ENCODE measurements at places on chromosomes 4 and X.

DNA sequence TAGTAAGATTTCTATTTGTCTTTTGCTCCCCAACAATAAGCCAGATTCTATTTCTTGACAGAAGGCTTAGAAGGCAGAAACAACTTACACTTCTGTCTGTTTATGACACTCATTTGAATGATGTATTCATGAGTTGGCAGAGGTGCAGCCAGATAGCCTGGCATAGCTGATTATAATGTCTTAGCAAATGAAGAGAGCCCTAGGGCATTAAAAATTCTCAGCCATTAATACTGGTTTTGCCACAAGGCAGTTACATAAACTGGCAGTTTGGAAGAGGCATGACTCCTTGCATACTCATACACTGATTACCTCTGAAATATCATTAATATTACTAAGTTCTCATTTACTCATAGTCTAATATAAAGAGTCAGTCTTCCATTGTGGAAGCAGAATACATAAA lies 728.5 kb upstream of the NDST4 start:
- DNase-seq = no peak

- no peak for DNase-seq
These were observed 2.7 kb upstream of the AMELX start for GRCh38 chrX:11290416-11291102.

DNA sequence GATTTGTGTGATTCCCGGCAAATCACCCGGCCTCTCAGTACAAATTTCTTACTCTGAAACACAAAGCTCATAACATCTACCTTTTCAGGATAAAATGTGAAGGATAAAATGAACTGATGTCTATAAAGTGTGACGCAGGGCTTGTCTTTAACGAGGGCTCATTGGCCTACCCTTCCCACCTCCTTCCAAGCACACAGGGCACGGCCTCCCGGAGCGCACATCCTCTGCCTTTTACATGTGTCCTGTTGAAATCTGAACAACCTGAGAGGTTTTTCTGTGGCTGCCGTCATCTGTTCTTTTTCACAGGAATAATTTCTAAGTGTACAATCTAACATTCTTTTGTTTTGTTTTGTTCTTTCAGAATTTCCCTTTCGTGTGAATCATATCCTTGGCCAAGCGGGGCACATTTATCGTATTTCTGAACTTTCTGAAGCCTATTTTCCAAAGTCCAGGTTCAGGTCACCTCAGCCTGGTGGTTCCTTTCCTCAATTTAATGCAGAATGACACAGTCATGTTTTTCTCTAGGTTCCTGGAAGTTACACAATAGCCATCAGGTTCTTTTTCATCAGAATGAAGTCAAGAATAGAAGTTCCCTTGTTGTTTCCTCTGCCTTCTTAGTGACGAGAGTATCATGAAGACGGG lies 53.1 kb upstream of the SPRY1 start:
- no peak for DNase-seq

GRCh38 chr4:24598025-24598424 lies 13.7 kb upstream of the DHX15 start:
- no peak for DNase-seq

DNA sequence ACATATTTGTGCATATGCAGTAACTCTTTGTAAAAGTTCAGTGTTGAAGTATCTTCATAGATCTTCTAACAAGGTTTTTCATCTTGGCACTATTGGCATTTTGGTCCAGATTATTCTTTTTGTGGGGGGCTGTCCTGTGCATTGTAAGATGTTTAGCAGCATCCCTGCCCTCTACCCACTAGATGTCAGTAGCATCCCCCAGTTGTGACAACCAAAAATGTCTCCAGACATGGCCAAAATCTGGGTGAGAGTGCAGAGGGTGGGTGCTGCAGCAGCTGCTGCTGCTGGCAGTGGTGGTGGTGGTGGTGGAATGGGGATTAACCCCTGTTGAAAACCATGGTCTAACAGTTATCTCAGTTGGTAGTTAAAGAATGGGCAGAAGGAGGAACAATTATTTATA lies 370.0 kb downstream of the GPAT3 start:
- DNase-seq = no peak

GRCh38 chr4:19473569-19473968 lies 778.1 kb upstream of the SLIT2 start:
- no peak for DNase-seq

DNA sequence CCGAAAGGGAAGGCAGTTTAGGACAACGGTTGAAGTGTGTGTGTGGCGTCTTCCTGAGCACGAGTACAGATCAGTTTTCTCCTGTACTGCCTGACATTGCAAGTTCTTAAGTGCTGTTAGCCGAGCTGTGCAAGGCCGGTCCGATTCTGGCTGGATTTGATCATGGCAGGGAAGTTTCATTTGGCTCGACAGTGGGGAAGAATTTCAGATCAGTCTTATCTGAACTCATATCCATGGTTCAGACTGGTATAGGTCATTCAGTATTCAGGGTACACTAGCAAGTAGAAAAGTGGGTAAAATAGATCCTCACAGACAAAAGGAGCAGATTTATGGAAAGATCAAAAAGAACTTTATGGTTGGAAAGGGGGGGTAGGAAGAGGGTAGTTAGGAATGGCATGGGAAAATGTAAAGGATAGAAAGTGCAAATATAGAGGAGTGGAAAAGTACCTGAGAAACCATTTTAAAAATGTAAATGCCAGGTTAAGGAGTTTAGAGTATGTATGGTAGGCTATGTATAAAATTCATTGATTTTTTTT lies 716 bp downstream of the THAP9 start:
- DNase-seq = no peak

- DNase-seq = no peak
These were observed 99.4 kb upstream of the PGRMC2 start for GRCh38 chr4:128386761-128387599.

DNA sequence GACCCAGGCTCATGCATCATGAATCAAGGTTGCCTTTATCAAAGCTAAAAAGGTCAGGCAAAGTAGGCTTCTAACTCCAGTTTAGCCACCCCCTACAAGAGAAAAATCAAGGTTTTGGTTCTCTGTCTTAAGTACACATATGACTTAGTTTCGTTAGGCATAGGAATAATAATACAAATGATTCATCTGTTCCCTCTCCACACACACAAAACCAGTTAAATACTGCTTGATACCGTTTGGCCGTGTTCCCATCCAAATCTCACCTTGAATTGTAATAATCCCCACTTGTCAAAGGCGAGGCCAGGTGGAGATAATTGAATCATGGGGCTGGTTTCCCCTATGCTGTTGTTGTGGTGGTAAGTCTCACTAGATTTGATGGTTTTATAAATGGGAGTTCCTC lies 226.2 kb downstream of the HS6ST2 start:
- DNase-seq = peak; percentile 12

GRCh38 chr4:30720021-30720660 lies at the start of gene PCDH7:
TSS of gene PCDH7 (plus strand) at chr4:30720369. CDS start at chr4:30721423, 1,054 bp downstream.
- no peak for DNase-seq

GRCh38 chr4:4568806-4569427 lies 27.1 kb upstream of the STX18 start:
- DNase-seq = no peak

DNA sequence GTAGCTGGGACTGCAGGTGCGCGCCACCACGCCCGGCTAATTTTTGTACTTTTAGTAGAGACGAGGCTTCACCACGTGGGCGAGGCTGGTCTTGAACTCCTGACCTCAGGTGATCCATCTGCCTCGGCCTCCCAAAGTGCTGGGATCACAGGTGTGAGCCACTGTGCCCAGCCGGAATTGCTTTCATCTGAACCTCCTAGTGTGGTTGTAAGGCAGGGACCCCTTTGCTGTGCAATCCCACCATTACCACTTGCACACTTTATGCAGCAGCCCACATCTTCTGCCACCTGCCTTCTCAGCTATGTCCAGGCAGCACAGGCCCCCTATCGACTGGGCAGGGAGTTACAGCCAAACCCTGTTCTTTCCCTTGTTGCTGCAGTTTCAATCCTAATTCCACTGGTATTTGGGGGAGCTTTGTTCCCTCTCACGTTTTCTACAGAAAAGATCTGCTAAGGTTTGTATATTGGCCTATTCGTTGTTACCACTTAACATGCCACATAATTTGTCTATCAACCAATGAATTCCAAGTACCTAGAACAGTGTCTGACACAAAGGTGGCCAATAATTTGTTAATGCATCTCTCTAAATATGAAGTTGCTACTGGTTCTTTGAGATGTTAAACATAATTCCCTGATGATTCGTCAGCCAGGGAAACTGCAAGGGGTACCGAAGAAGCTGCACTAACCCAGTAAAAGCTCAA lies 6.5 kb downstream of the RPL39 start:
- peak; percentile 60 for DNase-seq

DNA sequence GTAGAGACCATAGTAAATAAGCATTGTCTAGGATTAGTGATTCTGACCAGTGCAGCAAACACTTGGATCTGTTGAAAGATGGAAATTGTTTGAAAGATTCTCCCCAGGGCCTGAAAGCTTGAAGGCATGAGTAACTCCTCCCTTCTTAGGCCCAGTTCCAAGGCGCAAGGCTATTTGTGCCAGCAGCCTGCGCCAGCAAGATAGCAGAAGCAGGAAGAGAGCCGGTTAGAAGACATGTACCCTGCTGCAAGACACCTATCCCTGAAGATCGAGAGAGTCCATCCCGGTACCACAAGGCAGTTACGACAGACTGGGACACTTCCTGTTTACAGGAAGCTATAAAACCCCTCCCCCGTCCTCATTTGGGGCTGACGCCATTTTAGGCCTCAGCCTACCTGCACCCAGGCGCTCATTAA lies 72.4 kb upstream of the JADE1 start:
- no peak for DNase-seq

- no peak for DNase-seq
These were observed 402.2 kb upstream of the MAGEB2 start for GRCh38 chrX:29813174-29813573.

DNA sequence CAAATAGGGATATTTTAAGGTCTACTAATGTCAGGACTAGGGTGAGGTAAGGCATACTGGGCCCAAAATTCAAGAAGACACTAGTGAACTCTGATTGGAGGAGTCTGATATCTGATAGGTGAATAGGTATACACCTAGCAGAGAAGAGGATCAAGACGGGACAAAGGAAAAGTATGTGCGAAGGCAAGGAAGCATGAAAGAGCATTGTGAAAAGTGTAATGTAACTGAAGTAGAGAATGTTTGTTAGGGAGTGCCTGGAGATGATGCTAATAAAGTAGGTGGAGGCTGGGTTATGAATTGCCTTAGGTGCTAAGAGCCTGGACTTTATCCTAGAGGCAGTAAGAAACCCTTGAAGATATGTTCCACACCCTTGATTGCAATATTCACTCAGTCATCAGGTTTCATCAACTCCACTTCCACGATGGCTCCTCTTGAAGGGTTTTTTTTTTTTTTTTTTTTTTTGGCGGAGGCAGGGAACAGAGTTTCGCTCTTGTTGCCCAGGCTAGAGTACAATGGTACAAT lies 49.9 kb upstream of the XIAP start:
- no peak for DNase-seq

- DNase-seq = no peak
These were observed 101.4 kb downstream of the ARHGAP10 start for GRCh38 chr4:147833254-147833653.

GRCh38 chr4:5389756-5390310 lies 318.5 kb downstream of the EVC2 start:
- DNase-seq = no peak

- DNase-seq = peak; percentile 15
These were observed 1.5 kb upstream of the TMA16 start for GRCh38 chr4:163492951-163493504.

- peak; percentile 69 for DNase-seq
These were observed at the start of gene GRPR for GRCh38 chrX:16123222-16123786. TSS of gene GRPR (plus strand) at chrX:16123565. CDS start at chrX:16123954, 389 bp downstream.

DNA sequence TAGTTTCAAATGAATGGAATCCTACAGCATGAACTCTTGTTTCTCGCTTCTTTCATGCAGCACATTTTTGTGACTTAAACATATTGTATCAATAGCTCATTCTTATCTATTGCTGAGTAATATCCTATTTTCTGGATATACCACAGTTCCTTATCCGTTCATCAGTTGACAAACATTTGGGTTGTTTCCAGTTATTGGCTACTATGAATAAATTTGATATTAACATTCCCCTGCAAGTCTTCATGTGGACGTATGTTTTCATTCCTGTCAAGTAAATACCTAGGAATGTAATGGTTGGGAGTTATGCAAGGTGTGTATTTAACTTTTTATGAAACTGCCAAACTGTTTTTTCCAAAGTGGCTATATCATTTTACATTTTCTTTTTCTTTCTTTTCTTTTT lies 114.0 kb upstream of the SH3RF1 start:
- no peak for DNase-seq

DNA sequence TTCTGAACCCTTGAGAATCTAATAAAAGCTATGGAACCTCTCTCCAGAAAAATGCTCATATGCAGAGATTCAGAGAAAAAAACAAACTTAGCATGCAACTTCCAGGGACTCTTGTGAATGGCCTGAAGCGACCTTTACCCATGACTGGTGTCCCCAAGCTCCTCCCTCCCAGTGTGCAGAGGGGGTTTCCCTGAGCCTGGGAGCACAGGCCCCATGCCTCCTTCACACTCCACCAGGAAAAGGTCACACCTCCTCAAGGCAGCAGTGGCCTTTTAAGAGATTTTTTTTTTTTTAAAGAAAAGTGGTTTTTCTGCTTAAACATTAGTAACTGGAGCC lies 13.3 kb upstream of the UBA6 start:
- no peak for DNase-seq

GRCh38 chr4:48175806-48176205 lies 41.8 kb upstream of the TXK start:
- DNase-seq = no peak

- DNase-seq = no peak
These were observed 53.7 kb downstream of the TEC start for GRCh38 chr4:48215977-48216376.

- no peak for DNase-seq
These were observed 455.6 kb downstream of the TMA16 start for GRCh38 chr4:163949976-163950601.

- peak; percentile 92 for DNase-seq
These were observed 2.3 kb upstream of the SOWAHD start for GRCh38 chrX:119755981-119756533.

GRCh38 chrX:107619885-107620322 lies 8.4 kb upstream of the PRPS1 start:
- DNase-seq = no peak

- DNase-seq = no peak
These were observed 40.1 kb downstream of the SHOX start for GRCh38 chrX:670645-671044.

GRCh38 chr4:117755438-117755837 lies 278.8 kb upstream of the NDST3 start:
- DNase-seq = no peak

- peak; percentile 56 for DNase-seq
These were observed at the start of gene CHST7 for GRCh38 chrX:46573331-46573891. TSS of gene CHST7 (plus strand) at chrX:46573765. CDS start at chrX:46573932, 167 bp downstream.

Measured in activated CD4-positive, alpha-beta T cell treated with anti-CD3 and anti-CD28 coated beads, Interleukin-2, amount 50 U/mL, for 16 hours (primary cell).